ENCODE measurements at places on chromosomes 16 and 17. TPM values are rescaled to one million over a fixed set of nuclear protein-coding genes. Genes with fewer than 3 reads are reported as not detected.

MSLN gene
- total RNA-seq, result 0.17 TPM

KIF2B gene
- total RNA-seq, result not detected

POLR3E gene
- 35.2 TPM for total RNA-seq

CCL14 gene
- total RNA-seq, result not detected

SLC12A4 gene
- 78.1 TPM for total RNA-seq

ABCC12 gene
- 0.15 TPM for total RNA-seq

CA7 gene
- not detected for total RNA-seq

ACSM5 gene
- total RNA-seq, result 0.17 TPM

RAMP2 gene
- not detected for total RNA-seq

PRAC1 gene
- total RNA-seq, result not detected
